NCI-H748 treated with DMSO at 0.1 percent for 48 hours (cell line): ENCODE measurements at places on chromosomes 3 and 15.
A peak's percentile ranks its signal among the peaks of the same experiment; 100 is the strongest.

- DNase-seq: peak; percentile 25
Measured at GRCh38 chr3:142724682-142725356, 985 bp downstream of the TRPC1 start.

DNA sequence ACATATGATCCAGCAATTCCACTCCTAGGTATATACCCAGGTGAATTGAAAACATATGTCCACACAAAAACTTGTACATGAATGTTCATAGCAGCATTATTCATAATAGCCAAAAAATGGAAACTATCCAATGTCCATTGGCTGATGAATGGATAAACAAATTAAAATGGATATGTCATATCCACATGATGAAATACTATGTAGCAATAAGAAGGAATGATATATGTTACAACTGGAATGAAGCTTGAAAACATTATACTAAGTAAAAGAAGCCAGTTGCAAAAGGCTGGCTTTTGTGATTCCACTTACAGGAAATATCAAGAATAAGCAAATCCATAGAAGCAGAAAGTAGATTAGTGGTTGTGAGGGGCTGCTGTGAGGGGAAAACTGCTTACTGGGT is 33.7 kb downstream of the BNC1 start:
- no peak for DNase-seq

DNA sequence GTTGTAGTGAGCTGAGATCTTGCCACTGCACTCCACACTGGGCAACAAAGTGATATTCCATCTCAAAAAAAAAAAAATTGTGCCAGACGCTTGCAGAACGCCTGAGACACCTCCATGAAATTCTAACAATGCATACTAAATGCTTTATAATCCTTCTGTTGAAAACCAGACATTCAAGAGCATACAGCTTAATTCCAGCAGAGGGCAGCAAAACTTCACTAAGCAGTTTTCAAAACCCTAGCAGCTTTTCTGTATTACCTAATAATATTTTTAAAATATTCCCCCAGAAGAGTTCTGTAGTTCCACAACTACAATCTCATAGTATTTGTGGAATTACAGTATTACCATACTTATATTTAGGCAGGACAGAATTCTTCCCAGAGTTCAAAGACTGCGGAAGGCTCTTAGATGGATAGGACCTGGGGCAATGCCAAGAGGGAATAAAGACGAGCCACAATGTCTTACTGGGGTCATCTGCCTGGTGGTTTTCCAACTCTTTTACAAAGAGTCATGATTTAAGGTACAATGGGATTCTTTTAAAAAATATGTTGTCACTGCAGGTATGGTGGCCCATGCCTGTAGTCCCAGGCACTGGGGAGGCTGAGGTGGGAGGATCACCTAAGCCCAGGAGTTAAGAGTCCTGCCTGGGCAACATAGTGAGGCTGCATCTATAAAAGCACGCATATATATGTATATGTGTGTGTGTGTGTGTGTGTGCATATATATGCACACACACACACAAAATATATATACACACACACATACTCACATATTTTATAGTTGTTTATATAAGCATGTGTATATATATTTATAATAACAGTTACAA is 19.6 kb upstream of the TASOR start:
- peak; percentile 64 for DNase-seq

DNA sequence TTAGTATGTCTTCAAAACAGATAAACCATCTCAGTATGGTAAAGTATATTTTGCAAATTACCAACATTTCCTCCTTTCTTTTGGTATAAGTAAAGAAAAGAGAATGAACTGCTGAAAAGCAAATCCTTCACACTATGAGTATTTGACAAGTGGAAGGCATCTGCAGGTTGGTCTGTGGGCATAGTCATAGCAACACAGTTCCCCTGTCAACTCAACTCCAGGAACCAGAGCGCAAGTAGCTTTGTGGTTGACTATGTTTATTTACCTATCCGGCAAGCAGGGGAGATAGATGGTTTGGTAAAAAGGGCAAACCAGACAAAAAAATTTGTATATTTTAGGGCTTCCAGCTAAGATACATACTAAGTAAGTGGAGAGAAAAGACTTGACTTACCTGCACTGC is 88.3 kb upstream of the PPIB start:
- DNase-seq: no peak

DNA sequence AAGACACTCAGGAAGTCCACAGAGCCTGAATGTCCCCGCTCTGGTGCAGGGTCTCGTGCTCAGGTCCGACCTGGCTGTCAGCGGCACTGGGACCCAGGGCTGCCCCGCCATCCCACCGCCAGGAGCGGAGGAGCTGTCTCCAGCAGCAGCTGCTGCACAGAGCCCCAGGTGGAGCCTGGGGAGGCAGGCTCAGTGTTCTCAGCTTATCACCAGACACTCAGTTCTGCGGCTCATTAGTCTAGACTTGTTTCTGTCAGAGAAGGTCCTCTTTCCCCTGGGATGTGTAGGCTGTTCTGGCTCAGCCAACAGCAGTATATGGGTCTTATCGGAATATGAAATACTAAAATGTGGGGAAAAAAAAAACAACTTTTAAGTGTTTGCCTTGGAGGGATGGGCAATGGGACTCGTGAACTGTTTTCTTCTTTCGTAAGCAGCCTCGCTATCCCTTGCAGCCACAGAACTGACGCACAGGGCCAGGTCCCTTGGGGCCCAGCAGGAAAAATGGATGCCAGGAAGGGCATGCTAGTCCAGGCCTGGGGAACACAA is 75.9 kb downstream of the KLF13 start:
- no peak for DNase-seq
